ENCODE measurements at places on chromosomes 1 and 21.
A peak's percentile ranks its signal among the peaks of the same experiment; 100 is the strongest.

- DNase-seq, result no peak
These were observed 41.4 kb upstream of the DNASE2B start for GRCh38 chr1:84356881-84357280.

GRCh38 chr1:84272401-84272800, 29.1 kb upstream of the SAMD13 start:
- no peak for DNase-seq

- DNase-seq, result no peak
These were observed 42.3 kb downstream of the NEK7 start for GRCh38 chr1:198199105-198199504.

GRCh38 chr1:21925334-21925940, 11.7 kb downstream of the HSPG2 start:
- DNase-seq, result no peak

DNA sequence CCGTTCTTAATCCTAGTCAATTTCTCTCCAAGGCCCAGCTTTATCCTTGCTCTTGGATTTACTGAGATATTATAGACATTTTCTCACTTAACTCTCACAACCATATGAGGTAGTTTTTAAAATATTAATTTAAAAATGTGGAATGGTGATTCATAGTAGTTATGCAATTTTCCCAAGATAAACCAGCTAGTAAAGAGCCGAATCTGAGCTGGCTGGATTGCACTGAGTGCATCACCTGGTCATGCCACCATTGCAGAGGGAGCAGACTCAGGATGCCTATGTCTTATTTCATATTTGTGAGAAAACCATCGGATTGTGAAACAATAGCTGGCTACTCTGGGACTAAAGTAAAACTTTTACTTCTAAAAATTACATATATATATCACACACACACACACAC, 494.0 kb downstream of the KCNT2 start:
- DNase-seq, result no peak

GRCh38 chr21:44378646-44379514, 25.5 kb downstream of the TRPM2 start:
- DNase-seq, result no peak

DNA sequence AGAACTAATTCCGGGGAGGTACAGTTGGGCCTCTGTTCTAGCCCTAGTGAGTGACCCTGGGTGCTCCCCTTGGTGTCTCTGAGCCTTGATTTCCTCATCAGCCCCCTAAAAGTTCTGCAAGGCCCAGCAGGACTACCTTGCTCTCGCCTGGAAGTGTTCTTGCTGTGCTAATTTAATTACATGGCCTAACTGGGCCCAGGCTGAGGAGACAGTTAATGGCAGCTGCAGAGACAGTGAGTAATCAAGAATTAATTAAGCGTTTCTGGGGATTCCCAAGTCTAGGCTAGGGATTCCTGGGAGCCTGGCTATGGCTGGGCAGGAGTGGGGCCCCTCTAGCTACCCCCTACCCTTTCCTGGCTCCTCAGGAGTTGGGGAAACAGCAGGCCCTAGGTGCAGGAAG, 24.7 kb upstream of the DMBX1 start:
- no peak for DNase-seq

DNA sequence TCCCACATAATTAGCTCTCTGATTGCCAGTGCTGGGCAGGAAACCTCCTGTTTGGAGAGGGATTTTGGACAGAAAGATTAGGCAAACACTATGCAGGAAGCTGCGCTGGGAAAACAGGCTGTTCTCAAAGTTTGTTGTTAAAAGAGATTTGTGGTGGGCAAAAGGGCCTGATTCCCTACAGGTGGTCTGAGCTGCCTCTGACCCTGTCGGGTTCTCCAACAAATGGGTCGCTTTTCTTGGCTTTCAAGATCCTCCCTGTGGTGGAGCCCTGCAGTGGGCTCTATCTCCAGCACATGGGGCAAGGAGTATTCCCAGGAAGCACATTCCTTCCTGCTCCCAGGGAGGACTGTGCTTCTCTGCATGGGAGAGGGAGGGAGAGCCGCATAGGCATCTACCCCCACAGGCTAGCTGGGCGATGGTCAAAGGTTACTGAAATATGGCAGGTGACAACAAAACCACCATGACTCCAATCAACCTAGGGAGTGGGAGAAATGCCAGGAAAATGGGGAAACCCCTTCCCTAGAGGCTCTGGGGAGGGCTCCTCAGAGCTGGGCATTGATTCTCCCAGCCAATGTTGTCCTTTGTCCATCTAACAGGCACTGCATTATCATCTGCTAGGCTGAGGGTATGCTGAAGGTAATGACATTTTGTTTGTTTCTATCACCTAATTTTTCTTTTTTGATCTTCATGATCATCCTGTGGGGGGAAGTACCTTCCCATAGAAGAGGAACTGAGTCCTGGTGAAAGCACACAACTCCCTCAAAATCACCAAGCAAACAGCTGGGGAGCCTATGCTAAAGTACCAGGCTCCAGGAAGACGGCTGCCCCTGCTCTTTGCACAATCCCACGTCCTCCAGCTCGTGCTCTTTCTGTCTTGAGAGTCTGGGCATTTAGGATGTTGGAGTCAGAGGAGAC, 85.3 kb downstream of the PLXNA2 start:
- DNase-seq, result no peak

DNA sequence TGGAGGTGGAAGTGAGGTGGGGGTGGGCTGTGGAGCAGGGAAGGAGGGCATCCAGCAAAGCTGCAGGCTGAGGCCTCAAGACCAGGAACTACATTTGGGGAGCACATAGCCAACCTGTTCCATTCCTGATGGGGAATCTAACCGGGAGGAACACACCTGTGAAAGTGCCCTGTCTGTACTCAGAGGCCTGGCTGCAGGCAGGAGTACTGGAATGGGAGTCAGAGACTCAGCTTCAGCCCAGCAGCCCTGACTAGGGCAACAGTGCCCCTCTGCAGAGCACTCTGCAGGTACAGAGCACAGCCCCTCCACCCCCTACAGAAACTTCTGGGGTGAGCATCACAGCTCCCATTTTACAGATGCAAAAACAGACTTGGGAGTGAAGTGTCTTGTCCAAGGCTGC, 126.4 kb downstream of the DMRTB1 start:
- DNase-seq, result no peak

- DNase-seq, result peak; percentile 35
These were observed at the start of gene VWA1 for GRCh38 chr1:1435106-1435903. VWA1 (plus strand) TSS chr1:1435690; CDS start chr1:1435749, 59 bp downstream.

DNA sequence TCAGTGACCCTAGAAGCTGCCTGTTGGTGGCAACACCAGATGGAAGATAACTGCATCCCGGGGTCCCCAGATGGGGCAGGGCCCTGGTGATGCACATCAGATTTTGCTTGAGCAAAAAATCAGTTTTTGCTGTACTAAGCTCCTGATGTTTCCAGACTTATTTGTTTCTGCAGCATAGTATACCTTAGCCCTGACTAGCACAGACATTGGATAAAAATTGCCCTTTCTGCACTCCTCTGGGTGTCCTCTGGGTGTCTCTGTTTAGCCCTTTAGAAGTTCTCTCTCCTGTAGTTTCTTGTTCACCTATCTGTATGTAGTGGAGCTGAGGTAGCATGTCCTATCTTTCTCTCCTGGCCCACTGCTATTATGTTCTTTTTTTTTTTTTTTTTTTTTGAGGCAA, 30.3 kb upstream of the PLA2G2C start:
- DNase-seq, result no peak

GRCh38 chr1:206961668-206962067, 8.6 kb downstream of the FCAMR start:
- no peak for DNase-seq

DNA sequence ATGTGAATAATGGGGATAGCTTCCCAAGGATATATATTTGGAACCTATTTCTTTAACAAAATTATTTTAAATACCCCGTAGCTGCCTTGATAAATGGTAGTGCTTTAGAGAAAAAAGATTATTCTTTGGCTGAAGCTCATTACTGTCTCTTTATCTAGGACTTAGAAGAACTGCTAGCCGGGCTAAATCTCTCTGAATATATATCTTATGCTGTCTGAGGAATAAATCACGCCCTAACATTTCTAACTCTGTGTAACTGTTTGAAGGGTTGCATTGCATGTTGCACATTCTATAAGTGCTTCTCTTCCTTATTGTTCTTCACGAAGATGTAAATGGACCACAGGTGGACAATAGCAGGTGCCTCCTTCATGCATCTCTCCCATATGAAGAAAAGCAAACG, 585.0 kb upstream of the ZP4 start:
- DNase-seq, result no peak

DNA sequence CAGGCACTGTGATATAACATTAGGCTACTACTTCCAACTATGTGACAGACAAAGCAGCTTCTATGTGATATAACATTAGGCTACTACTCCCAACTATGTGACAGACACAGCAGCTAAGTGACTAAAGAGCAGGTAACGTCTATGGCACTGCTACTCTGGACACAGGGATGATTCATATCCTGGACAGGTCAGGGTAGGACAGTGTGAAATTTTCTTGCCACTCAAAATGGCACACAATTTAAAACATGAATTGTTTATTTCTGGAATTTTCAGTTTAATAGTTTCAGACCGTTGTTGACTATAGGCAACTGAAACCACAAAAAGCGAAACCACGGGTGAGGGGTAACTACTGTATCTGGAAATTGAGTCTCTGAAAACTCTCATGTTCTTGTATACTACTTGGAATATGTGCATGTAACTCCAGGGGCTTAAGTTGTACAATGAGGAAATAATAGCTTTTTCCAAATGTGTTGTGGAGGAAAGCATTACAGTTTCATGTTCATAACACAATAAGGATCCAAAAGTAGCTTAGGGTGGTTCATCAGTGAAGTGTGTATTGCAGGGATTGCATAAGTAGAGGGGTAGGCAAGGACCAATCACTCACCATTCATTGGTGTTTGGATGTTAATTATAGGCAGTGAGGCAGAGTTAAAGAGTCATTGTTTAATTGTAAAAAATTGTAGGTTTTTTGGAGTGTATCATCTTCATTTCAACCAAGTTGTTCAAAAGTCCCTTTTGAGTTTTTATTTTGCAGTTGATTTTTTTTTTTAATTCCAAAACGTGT, 5.3 kb downstream of the DTL start:
- DNase-seq, result no peak

GRCh38 chr1:153976819-153977249, 640 bp downstream of the JTB start:
- DNase-seq, result no peak

DNA sequence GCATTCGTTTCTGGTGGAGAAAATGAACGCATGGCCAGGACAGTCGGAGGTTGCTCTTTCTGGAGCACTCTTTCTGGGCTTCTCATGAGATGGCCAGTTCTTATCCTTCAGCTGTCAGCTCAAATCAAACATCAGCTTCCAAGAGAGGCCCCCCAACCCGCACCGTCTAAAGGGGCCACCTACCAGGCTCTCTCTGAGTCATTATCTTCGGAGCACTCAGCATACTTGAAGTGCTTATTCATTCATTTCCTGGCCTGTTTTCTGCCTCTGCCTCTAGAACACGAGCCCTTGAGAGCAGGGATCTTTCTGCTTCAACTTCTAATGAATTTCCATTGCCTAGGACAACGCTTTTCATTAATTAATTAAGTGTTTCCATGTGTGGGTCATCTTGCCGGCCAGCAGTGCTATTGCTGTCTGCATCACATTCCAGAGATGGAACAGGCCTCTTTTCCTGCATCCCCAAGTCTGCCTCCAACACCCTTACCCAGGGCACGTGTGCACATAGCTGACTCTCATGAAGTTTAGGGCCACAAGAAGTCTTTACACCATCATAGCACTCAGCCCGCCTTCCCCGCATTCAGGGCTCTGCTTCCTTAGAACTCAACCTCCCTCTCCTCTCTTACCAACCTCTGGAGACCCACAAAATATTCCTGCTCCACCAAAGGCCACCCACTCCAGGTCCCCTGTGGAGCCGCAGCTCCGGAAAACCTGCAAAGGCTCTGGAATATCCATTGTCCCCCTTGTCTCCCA, 52.1 kb upstream of the LAPTM5 start:
- DNase-seq, result no peak

- no peak for DNase-seq
These were observed 269.3 kb upstream of the NFIA start for GRCh38 chr1:60813071-60813470.

DNA sequence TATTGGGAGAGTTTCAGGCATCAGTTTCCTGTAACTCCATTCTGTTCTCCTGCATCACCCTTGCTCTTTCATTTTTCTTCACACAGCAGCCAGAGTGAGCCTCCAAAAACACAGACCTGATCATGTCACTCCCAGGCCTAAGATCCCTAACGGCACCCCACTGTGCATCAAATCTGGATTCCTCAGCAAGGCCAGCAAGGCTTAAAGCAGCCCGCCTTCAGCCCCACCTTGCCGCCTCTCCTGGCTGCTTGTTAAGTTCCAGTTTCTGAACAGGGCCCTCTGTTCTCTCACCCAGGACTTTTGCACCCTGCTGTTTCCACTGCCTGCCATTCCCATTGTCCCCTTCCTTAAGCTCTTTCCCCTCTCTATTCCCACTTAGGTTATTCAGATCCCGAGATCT, 29.3 kb downstream of the C1orf116 start:
- no peak for DNase-seq

GRCh38 chr1:205319081-205320018, 2.2 kb downstream of the NUAK2 start:
- no peak for DNase-seq

GRCh38 chr1:38997034-38997900, 6.2 kb downstream of the AKIRIN1 start:
- DNase-seq, result no peak

Data from activated naive CD8-positive, alpha-beta T cell treated with anti-CD3 and anti-CD28 coated beads, Interleukin-2, amount 50 U/mL, for 16 hours (primary cell).